ENCODE measurements at places on chromosomes 4 and X.
A peak's percentile ranks its signal among the peaks of the same experiment; 100 is the strongest.

GRCh38 chrX:154428176-154429171, at the start of gene ATP6AP1:
ATP6AP1 (plus strand) TSS chrX:154428677; CDS start chrX:154428693, 16 bp downstream.
- no peak within 1 kb of the TSS for H3K27ac ChIP-seq
- DNase-seq = peak; percentile 92
- H3K4me1 ChIP-seq = no peaks in the 10 kb centered on the region
- H3K4me3 ChIP-seq = peak within 1 kb of the TSS; percentile 81

GRCh38 chr4:37747772-37748330, 61.7 kb upstream of the RELL1 start:
- H3K27me3 ChIP-seq = no peaks in the 10 kb centered on the region
- H3K27ac ChIP-seq = no peak overlapping the region
- no peak for DNase-seq
- H3K4me3 ChIP-seq = no peak overlapping the region
- H3K36me3 ChIP-seq = no peaks in the 10 kb centered on the region

GRCh38 chr4:186134257-186134656, 29.8 kb downstream of the FAM149A start:
- no peaks in the 10 kb centered on the region for H3K27me3 ChIP-seq
- no peak overlapping the region for H3K4me3 ChIP-seq
- no peak overlapping the region for H3K27ac ChIP-seq
- peaks cover 4% of the 10 kb centered on the region for H3K4me1 ChIP-seq
- no peaks in the 10 kb centered on the region for H3K36me3 ChIP-seq
- DNase-seq = no peak

DNA sequence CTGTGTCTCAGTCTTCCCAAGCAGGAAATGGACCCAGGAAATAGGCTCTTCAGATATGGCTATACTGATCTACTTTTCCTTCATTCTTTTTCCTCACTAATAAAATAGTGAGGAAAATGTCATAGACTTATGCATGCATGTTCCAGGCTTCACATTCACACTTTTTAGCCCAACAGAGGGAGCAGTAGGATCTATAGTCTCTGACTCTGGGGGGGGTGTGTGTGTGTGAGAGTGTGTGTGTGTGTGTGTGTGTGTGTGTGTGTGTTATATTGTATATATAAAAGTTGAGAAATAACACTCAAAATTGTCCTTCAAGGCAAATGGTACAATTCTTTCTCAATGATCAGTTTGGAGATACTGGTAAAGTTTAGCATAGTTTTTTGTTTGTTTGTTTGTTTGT, 297.2 kb upstream of the GALNT7 start:
- no peaks in the 10 kb centered on the region for H3K36me3 ChIP-seq
- H3K27ac ChIP-seq = no peak overlapping the region
- H3K4me1 ChIP-seq = no peaks in the 10 kb centered on the region
- no peak overlapping the region for H3K4me3 ChIP-seq
- DNase-seq = no peak

GRCh38 chr4:175509320-175509719, 302.7 kb downstream of the GPM6A start:
- peak; percentile 55 for DNase-seq
- H3K27ac ChIP-seq = no peak overlapping the region
- H3K4me1 ChIP-seq = no peaks in the 10 kb centered on the region
- no peaks in the 10 kb centered on the region for H3K27me3 ChIP-seq
- no peaks in the 10 kb centered on the region for H3K36me3 ChIP-seq

DNA sequence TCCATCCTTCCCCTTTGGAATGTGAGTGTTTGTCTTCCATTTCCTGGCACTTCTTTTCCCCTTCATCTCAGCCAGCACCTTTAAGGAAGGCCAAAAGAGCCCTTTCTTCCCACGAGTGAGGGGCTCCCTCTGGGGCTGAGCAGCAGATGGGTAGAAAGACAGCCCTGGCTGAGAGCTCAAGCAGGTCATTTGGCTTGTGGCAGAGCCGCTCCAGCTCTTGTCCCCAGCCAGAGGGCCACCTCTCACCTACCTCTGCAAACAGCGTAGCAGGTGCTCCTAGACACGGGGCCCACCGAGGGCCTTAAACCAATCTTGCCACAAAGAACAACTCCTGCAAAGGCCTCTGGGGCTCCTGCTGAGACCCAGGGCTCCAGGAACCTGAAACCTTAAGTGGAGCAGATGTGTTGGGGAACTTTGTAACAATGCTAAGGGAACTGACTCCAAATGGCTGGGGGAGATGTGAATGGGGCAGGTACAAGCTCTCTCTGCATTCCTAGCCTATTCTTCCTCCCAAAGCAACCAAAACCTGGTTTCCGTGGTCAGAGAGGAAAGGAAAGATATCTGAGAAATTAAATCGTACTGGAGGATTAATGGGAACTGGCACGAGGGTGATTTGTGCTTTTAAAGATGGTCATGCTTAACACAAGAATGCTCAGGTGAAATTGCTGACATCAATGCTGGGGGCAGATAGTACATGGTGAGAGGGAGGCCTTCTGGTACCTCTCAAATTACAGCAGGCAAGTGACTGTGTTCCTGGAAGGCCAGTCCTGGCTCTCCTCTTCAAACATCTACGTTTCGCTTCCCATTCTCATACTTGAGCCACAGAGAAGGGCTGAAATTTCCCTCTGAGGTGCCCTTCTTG, 27.0 kb downstream of the TFDP3 start:
- peak; percentile 32 for DNase-seq
- no peaks in the 10 kb centered on the region for H3K36me3 ChIP-seq
- no peaks in the 10 kb centered on the region for H3K27me3 ChIP-seq
- no peak overlapping the region for H3K4me3 ChIP-seq
- no peak overlapping the region for H3K27ac ChIP-seq

- H3K36me3 ChIP-seq = no peaks in the 10 kb centered on the region
- H3K4me1 ChIP-seq = no peaks in the 10 kb centered on the region
- H3K27me3 ChIP-seq = no peaks in the 10 kb centered on the region
- H3K4me3 ChIP-seq = no peak overlapping the region
Observed at GRCh38 chrX:141832247-141832646, 5.9 kb upstream of the MAGEC3 start.

DNA sequence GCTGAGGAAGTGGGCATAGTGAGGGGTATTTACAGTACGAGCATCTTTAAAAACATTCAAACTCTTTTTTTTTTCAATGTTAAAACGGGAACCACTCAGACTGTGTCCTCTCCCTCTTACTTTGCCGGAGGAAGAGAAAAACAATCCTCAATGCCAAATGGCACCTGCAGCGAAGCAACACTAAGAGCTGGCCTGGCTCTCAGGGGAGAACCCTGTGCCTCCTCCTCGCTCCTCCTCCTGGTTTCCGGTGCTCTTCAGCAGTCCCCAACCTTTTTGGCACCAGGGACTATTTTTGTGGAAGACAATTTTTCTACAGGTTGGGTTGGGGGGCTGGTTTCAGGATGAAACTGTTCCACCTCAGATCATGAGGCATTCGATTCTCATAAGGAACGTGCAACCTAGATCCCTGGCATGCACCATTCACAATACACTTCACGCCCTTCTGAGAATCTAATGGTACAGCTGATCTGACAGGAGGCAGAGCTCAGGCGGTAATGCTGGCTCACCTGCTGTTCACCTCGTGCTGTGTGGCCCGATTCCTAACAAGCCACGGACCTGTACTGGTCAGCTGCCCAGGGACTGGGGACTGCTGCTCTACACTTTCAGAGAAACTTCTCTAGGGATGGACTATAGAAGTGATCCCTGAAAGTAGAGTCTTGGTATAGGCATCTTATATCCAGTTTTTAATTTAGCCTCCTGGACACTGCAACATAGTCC, 404.1 kb downstream of the RAPGEF2 start:
- H3K27me3 ChIP-seq = no peaks in the 10 kb centered on the region
- H3K36me3 ChIP-seq = no peaks in the 10 kb centered on the region
- H3K27ac ChIP-seq = no peak overlapping the region
- no peak overlapping the region for H3K4me3 ChIP-seq
- H3K4me1 ChIP-seq = peaks cover 2% of the 10 kb centered on the region

DNA sequence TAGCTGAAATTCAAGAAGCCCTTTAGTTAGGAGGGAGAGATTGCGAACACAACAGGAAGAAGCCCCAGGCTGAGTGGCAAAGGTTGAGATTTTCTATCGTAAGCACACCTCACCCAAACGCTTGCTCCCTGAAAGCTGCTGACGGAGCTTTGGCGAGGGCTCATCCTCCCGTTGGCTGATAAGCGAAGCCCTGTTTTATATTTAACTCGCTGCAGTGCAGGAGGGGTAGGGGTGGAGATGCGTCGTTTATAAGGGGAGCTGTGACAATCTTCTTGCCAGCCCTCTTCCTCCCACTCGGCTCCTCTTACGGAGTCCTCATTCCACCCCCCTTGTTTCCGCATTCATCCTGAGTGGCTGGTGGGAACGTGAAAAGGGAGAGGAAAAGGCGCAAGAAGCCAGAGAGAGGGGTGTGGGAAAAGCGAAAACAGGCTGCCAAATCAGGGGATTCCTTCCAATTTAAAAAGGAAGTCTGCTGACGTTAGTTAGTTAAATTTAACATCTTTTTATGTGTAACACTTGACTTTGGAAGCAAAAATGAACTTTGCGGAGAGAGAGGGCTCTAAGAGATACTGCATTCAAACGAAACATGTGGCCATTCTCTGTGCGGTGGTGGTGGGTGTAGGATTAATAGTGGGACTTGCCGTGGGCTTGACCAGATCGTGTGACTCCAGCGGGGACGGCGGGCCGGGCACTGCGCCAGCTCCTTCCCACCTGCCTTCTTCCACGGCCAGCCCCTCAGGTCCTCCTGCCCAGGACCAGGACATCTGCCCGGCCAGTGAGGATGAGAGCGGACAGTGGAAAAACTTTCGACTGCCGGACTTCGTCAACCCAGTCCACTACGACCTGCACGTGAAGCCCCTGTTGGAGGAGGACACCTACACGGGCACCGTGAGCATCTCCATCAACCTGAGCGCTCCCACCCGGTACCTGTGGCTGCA, at the start of gene ENPEP:
TSS of gene ENPEP (plus strand) at position 275 of the 938 bp plus-strand sequence. CDS start at position 535, 260 bp downstream.
- peak; percentile 55 for DNase-seq
- H3K4me1 ChIP-seq = peaks cover 5% of the 10 kb centered on the region
- no peaks in the 10 kb centered on the region for H3K27me3 ChIP-seq
- no peak within 1 kb of the TSS for H3K4me3 ChIP-seq
- H3K36me3 ChIP-seq = no peaks in the 10 kb centered on the region
- no peak within 1 kb of the TSS for H3K27ac ChIP-seq

DNA sequence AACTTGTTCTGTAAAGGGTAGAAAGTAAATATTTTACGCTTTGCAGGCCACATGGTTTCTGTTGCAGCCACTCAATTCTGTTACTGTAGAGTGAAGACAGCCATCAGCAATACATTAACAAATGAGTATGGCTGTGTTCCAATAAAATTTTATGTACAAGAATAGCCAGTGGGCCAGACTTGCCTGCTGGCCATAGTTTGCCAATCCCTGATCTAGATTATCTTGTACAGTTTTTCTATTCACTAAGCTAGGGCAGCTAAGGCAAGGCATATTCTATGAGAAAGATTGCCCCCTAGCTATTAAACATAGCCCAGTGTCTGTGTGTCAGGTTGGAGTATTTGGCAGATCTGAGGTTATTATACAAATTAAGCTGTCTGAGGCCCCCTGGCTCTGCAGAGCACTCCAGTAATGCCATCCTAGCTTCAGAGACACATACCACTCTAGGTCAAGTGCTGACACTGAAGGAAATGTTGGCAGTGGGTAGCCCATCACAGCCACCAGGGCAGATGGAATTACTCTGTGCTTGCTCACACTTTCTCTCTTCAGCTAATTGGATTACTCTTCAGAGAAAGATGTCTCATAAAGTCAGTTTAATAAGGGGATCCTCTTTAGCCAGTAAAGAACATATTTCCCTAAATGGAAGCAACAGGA, 40.7 kb downstream of the MTTP start:
- no peak for DNase-seq
- H3K27ac ChIP-seq = no peak overlapping the region
- H3K36me3 ChIP-seq = no peaks in the 10 kb centered on the region
- H3K4me3 ChIP-seq = no peak overlapping the region
- H3K4me1 ChIP-seq = no peaks in the 10 kb centered on the region
- no peaks in the 10 kb centered on the region for H3K27me3 ChIP-seq

- H3K4me1 ChIP-seq = no peaks in the 10 kb centered on the region
- no peaks in the 10 kb centered on the region for H3K27me3 ChIP-seq
- H3K4me3 ChIP-seq = no peak overlapping the region
- DNase-seq = no peak
Observed at GRCh38 chrX:16885628-16886027, 15.5 kb upstream of the RBBP7 start.

- H3K27ac ChIP-seq = no peak overlapping the region
- no peaks in the 10 kb centered on the region for H3K36me3 ChIP-seq
- peak; percentile 35 for DNase-seq
- peaks cover 2% of the 10 kb centered on the region for H3K4me1 ChIP-seq
- no peaks in the 10 kb centered on the region for H3K27me3 ChIP-seq
- no peak overlapping the region for H3K4me3 ChIP-seq
Observed at GRCh38 chrX:131985526-131986049, 37.5 kb upstream of the STK26 start.

DNA sequence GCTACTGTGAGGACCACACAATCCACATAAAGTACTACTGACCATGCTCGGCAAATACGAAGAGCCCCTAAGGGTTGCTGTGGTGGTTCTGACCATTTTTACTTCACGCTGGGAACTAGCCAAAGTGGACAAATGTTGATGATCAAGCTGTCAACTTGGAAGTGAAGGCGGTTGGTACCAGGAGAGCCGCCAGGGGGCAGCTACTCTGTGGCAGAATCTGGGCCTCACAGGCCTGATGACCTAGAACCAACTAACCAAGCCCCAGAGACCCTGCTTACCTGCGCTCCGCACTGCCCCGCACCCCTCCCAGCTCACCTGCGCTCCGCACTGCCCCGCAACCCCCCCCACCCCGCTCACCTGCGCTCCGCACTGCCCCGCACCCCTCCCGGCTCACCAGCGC, 5.6 kb downstream of the GAK start:
- no peaks in the 10 kb centered on the region for H3K27me3 ChIP-seq
- H3K4me3 ChIP-seq = no peak overlapping the region
- H3K36me3 ChIP-seq = no peaks in the 10 kb centered on the region
- peaks cover 4% of the 10 kb centered on the region for H3K4me1 ChIP-seq
- no peak overlapping the region for H3K27ac ChIP-seq
- peak; percentile 79 for DNase-seq

GRCh38 chr4:28462766-28463700, 1602.4 kb downstream of the STIM2 start:
- no peak for DNase-seq
- no peaks in the 10 kb centered on the region for H3K4me1 ChIP-seq
- no peaks in the 10 kb centered on the region for H3K36me3 ChIP-seq
- H3K4me3 ChIP-seq = no peak overlapping the region

GRCh38 chr4:147518086-147518485, 37.2 kb downstream of the EDNRA start:
- H3K4me3 ChIP-seq = no peak overlapping the region
- no peaks in the 10 kb centered on the region for H3K27me3 ChIP-seq
- H3K27ac ChIP-seq = no peak overlapping the region
- H3K4me1 ChIP-seq = no peaks in the 10 kb centered on the region
- no peaks in the 10 kb centered on the region for H3K36me3 ChIP-seq

- no peaks in the 10 kb centered on the region for H3K27me3 ChIP-seq
- no peak overlapping the region for H3K27ac ChIP-seq
- H3K36me3 ChIP-seq = peaks cover 18% of the 10 kb centered on the region
- no peak overlapping the region for H3K4me3 ChIP-seq
Observed at GRCh38 chr4:128249787-128250668, 37.6 kb downstream of the PGRMC2 start.

GRCh38 chrX:97167333-97167732, 283.6 kb downstream of the RPA4 start:
- H3K36me3 ChIP-seq = no peaks in the 10 kb centered on the region
- no peak overlapping the region for H3K4me3 ChIP-seq
- no peaks in the 10 kb centered on the region for H3K4me1 ChIP-seq

- H3K27ac ChIP-seq = no peak overlapping the region
- peaks cover 3% of the 10 kb centered on the region for H3K4me1 ChIP-seq
- no peaks in the 10 kb centered on the region for H3K27me3 ChIP-seq
- no peak overlapping the region for H3K4me3 ChIP-seq
- no peaks in the 10 kb centered on the region for H3K36me3 ChIP-seq
- DNase-seq = peak; percentile 36
Observed at GRCh38 chr4:85747882-85748491, 273.0 kb downstream of the ARHGAP24 start.
